ENCODE measurements at places on chromosomes 1 and 21. TPM values are rescaled to one million over a fixed set of nuclear protein-coding genes. Genes with fewer than 3 reads are reported as not detected.

Gene PTPN22
- 0.08 TPM for total RNA-seq

Gene CADM3
- total RNA-seq, result not detected

Gene HMGCS2
- total RNA-seq, result not detected

Gene UAP1
- 63.3 TPM for total RNA-seq

Gene CRP
- total RNA-seq, result not detected

Gene LRRC38
- total RNA-seq, result 0.38 TPM

Gene KRTAP21-3
- not detected for total RNA-seq

Gene OPTC
- not detected for total RNA-seq

Gene OR2M3
- not detected for total RNA-seq
